Nephron progenitor cell (in vitro differentiated cells): ENCODE measurements at places on chromosomes 4 and X.

DNA sequence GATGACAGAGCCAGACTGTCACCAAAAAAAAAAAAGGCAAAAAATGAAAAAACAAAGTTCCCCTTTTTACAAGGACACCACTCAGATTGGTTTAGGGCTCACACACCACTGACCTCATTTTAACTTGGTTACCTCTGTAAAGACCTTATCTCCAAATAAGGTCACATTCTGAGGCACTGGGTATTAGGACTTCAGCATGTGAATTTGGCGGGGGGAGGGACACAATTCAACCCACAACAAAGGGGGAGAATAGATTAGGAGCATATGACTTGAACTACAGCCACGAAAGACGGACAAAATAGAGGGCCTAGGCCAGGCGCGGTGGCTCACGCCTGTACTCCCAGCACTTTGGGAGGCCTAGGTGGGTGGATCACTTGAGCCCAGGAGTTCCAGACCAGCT lies 31.0 kb upstream of the ARAF start:
- DNase-seq: no peak

- no peak for DNase-seq
Observed at GRCh38 chr4:107658400-107659336, 61.4 kb downstream of the PAPSS1 start.

DNA sequence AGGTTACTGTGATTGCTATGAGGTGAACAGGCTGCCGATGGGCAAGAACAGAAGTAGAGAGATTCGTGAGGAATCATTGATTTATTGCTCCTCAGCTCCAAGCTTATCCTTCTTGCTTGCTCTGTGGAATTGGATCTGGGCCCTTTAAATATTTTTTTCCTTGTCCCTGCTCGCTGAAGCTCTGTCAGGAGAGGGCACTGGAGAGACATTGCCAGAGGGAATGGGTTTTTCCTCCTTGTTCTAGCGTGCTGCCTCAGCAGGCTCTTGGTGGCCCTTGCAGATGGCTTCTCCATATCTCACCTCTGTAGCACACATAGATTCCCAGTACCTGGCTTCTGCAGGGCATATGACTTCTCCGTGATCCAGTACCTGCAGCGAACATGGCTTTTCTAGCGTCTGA lies 67.4 kb downstream of the CNGA2 start:
- no peak for DNase-seq

DNA sequence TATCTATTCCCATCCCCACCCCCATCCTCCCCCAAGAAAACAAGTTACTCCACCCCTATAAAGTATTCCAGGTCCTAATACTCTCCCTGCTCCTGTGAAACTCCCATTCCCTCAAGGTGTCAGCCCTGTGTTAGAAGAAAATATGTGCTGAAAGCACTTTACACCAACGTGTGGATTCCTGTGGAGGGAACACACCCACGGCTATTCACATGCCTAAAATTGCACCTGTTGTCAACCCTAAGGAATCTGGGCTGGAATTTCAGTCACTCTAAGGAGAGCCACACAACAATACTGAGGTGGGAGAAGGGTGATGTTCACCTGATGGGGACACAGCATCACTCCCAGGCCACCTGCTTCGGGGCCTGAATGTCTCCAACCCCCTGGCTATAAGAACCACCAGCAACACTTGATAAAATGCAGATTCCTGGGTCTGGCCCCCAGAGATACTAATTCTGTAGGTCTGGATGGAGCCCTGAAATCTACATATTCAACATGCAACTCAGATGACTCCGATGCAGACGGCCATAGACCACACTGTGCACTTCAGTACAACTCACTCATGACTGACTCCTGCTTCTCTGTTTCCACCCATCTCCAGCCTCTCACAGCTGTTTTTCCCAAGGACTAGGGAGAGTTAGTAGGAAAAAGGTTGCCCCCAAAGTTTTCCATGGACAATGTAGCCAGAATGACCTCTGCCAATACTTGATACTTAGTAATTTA lies 15.8 kb downstream of the SCD5 start:
- no peak for DNase-seq

DNA sequence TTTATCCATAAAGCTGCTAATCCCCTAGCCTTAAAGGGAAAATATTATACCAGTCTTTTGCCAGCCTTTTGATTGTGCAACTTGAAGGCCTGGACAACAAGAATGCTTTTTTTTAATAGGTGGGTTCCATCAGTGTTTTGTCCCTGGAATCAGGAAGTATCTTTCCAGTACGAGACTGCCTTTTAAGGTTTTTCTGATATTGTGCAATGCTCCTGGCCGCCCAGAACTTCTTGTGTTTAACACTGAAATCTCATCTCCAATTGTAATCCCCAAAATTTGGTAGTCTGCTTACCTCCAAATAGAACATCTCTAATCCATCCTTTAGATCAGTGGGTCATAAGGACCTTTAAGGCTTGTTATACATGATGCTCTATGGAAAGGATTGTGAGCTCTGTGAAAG lies 256.7 kb downstream of the NAF1 start:
- no peak for DNase-seq

DNA sequence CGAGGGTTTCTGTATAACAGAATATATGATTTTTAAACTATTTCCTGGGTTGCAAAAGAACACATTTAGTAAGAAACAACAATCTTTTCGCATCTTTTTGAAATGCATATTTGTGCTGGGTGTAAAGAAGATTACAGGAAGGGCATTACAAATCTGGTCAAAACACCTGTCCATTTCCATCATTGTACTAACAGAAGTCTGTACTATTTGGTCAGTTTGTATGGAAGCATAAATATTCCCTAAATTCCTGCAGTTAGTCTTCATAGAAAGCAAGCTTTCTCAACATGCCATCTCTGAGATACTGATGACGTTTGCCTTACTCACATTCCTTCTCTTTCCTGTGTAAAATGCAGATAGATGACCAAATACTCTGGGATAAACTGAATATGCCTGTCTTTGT lies 203.3 kb downstream of the NWD2 start:
- no peak for DNase-seq

GRCh38 chrX:136147315-136147901 lies at the start of gene FHL1:
Gene FHL1, plus strand, starts transcription at chrX:136147533.
- peak; percentile 72 for DNase-seq

DNA sequence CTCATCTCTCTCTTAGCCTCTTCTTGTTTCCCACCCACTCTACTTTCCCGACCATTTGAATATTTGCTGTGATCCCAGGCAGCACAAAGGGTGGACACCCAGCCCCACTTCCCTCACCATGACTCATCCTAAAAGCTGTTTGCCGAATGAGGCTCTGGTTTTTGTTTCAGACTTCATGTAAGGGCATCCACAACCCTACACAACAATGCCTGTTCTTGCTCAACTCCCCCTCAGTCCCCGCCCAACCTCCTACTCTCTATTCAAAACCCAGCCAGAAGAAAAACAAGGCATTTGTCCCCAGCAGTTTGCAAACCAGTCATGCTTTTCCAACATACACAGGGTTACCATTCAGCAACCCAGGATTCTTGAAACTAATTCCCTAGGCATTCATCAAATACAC lies 516.5 kb upstream of the CNKSR2 start:
- no peak for DNase-seq

DNA sequence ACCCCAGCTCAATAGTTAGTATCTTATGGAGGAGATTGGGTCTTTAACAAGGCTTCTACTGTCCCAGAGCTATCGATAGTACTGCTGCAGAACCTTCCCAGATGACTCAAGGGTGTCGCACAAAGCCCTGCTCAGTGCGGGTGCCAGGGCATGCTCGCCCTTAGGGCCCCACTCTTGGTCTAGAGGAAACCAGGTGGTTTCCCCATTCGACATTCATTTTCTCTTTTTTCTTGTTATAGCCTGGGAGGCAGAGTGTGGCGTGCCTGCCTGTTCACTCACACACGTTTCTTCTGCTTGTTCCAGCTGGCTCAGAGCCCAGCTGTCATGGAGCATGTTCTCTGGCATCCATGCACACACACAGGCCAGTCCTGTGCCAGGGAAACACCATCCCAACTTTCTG lies 144.5 kb downstream of the SMIM20 start:
- DNase-seq: no peak

GRCh38 chr4:22487328-22487727 lies 28.5 kb downstream of the ADGRA3 start:
- peak; percentile 12 for DNase-seq

- DNase-seq: no peak
Observed at GRCh38 chr4:81919810-81920209, 448.1 kb upstream of the RASGEF1B start.

- DNase-seq: no peak
Observed at GRCh38 chrX:121570072-121570841, 522.8 kb downstream of the GLUD2 start.

DNA sequence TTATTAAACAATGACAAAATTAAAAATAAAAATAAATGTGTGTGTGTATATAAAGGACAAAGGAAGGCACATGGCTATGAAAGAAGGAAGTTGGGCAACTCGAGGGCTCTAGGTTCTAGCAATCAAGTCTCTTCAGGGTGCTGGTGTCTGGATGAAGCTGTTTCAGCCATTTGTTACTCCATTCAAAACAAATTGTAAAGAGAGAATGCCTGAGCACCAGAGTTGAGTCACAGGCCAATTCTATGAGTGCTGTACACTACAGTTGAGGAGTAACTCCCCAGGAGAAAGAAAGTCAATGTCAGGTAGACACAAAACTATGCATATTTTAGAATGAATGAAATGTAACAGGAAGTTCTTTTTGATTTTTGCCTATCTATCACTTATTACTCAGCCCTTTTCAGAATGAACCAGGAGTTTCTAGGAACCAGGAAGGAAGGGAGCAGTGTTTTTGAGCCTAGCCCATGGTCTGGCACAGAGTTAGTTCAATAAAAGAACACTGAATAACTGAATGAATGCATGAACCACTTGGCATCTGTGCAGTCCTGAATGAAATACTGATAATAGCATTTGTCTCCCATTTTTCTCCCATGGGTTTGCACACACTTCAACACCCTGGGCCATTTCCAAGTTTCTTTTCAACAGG lies 151.7 kb upstream of the CPEB2 start:
- DNase-seq: no peak

- DNase-seq: no peak
Observed at GRCh38 chrX:45233531-45233930, 32.9 kb upstream of the DIPK2B start.

DNA sequence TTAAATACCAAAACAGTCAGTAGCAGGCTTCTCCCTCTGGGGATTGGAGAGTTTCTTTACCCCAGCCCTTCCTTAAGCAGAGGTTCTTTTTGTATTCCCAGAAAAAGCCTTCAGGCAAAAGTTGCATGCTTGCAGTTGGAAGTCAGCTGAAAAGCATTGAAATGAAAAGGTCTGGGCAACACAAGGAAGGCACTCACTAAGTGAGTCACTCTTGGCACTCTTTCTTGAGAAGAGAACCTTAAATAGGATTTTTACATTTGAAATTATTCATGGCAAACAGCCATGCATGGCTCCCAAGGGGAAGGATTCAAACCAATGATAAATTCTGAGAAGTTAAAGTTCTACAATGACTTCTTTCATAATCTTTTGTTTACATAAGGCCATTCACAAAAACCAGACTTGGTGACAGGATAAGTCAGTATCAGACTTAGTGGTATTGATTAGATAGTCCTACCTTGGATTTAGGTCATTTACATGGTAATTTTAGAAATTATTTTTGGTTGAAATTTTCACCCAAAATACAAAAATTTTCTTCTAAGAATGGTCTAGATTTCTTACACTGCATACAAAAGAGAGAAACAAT lies 2068.9 kb downstream of the PCDH7 start:
- DNase-seq: no peak

- DNase-seq: no peak
Observed at GRCh38 chrX:38055170-38055847, 49.0 kb downstream of the SYTL5 start.

GRCh38 chr4:118264096-118264495 lies 88.7 kb downstream of the PRSS12 start:
- no peak for DNase-seq

GRCh38 chr4:173182403-173182802 lies 13.8 kb downstream of the GALNT7 start:
- DNase-seq: no peak

DNA sequence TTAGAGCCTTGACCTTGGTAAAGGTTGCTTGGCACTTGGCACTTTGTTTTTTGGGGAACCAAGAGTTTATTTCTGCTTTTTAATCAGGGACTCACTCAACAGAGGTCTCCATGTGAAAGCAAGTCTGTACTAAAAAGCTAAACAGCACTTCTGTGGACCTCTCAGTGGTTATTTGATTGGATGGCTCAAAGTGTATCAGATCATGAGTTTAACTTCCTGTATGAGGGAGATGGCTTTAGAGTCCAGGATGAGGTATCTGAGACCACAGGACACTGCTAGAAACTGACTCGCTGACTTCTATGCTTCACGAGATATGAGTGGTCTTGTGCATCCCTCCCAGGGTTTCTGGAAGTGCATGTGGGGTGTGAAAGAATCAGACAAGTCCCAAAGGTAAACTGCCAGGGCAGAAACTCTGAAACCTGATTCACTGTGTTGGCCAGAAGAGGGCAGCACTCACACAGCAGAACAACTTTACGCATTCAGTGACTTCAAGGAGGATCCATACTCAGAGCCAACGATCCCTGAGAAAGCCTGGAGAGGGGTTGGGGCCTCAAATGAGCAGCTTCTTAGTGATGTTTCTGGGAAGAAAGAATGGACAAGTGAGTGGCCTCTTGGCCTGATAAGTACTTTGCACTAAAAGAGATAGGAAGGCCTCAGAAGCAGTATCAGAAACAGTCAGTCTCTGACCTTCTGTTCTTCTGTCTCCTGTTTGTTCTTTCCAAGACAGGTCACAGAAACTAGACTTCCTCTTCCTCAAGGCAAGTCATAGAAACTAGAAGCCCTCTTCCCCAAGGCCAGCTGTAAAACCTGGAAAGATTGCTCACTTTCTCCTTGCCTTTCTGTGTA lies 220.3 kb upstream of the CXCL13 start:
- DNase-seq: peak; percentile 70

- no peak for DNase-seq
Observed at GRCh38 chr4:151169223-151169622, 69.8 kb downstream of the RPS3A start.

- DNase-seq: no peak
Observed at GRCh38 chrX:122203399-122203798, 980.7 kb upstream of the GRIA3 start.

- no peak for DNase-seq
Observed at GRCh38 chr4:74758551-74759145, 35.7 kb downstream of the BTC start.

- no peak for DNase-seq
Observed at GRCh38 chrX:153640045-153640686, 6.8 kb upstream of the DUSP9 start.

DNA sequence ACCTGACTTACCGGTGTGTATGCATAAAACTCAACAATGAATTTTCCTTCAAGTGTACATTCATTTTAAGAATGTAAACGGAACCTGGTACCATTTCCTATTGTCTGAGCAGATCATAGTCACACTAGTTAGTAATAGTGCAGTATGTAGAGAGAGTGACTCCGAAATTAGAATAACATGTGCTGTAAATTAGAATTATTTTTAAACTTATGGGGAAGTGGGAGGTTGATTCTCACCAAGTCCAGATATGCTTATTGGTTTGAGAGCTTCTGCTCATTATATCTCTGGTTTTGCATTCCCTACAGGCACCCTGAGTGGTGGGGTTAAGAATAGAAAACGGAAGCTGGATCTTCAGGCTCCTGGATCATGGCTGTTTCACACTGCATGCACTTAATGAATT lies 39.6 kb downstream of the KLF3 start:
- no peak for DNase-seq

- DNase-seq: no peak
Observed at GRCh38 chr4:43564591-43564990, 672.1 kb downstream of the GRXCR1 start.

- DNase-seq: no peak
Observed at GRCh38 chr4:183984566-183984965, 79.5 kb downstream of the STOX2 start.

GRCh38 chr4:183591301-183591700 lies 67.7 kb downstream of the RWDD4 start:
- DNase-seq: no peak

- DNase-seq: no peak
Observed at GRCh38 chrX:57172544-57172943, 35.3 kb upstream of the SPIN2A start.
